ENCODE measurements at places on chromosomes 13 and 19.

DNA sequence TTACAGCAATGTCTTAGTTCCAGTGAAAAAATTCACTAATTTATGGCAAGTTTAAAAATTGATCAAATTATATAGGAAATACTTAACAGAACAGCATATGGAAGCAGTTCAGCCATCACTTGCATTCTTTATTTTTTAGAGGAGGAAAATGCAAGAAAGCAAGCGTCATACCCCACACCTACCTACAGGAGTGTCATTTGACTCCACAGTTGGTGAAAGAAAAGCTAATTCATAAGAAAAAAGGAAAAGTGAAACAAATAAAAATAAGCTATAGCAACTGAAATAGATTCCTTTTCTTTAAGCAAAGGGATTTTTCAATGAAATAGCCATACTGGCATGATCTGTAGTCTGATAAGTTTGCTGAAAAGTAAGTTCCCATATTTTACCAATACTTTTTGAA lies 111.0 kb downstream of the DOCK9 start:
- no peak for DNase-seq

- DNase-seq, result no peak
Observed at GRCh38 chr19:32819419-32820400, 49.9 kb downstream of the SLC7A9 start.

- DNase-seq, result no peak
Observed at GRCh38 chr19:4061683-4062418, 4.8 kb downstream of the ZBTB7A start.

DNA sequence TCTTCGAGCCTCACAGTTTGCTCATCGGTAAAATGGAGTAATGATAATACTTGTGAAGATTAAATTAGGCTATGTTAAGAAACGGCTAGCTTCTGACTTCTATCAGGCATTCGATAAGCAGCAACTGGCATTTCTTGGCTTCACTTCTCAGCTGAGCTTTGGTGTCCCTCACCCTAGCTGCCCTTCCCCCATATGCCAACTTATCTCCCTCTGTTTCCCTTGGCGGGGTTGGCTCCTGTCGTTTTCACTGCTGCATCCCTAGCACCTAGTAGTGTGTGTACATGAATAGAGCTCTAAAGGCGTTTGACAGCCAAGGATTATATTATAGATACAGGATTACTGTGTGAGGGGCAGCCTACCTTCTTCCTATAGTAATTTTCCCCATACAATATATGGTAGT lies 97.5 kb downstream of the TNFSF11 start:
- DNase-seq, result no peak

DNA sequence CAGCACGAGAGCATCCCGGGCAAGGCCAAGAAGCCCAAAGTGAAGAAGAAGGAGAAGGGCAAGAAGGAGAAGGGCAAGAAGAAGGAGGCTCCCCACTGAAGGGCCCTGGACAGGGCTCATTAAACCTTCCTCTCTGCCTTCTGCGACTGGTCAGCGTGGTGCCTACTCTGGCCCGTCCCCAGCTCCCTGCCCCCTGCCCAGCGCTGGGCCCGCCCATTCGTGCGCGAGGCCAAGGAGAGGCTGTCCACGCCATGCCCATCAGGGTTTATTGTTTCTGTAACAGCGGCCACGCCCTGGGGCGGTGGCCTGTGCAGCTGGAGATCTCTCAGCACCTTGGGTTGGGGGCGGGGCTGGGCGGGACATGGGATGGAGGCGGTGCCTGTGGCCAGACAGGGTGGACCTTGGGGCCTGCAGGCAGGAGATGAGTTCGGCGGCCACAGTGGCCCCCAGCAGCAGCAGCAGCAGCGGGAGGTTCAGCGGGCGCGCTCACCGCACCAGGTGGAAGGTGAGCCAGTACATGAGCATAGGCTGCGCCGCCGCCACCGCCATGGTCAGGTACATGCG lies 897 bp downstream of the C19orf33 start:
- no peak for DNase-seq

- DNase-seq, result no peak
Observed at GRCh38 chr19:40619333-40620160, 18.4 kb downstream of the LTBP4 start.

GRCh38 chr19:28289295-28290063 lies 923.5 kb downstream of the UQCRFS1 start:
- DNase-seq, result no peak

DNA sequence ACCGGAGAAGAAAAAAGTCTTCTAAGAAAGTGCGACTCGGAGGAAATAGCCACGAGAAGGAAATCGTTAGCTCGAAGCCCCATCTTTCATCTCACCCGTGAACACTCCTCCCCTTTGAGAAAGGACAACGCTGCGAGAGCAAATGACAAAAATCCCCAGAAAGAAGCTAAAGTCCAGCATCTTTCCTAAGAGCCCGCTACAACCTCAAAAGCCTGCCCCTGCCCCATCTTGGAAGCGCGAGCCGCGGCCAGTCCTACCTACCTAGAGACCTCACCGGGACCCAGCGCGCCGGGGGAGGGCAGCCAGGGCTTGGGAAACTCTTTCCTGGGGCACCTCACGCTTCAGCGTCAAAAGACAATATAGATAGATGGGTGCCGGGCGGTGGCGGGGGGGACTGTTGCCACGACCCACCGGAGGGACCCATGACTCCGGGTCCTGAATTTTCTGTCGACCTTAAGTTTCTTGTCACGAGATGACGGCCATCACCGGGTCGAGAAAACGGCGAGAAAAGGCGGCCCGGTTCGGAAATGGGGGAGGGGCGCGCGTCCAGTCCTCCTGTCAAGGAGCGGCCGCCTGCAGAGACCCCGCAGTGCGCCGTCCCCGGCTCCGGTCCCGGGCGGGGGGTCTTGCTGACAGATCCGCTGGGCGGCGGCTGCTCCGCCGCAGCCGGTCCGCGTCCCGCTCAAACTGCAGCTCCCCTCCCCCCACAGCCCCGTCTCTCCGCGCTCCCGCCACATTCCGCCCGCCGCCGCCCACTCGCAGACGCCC lies 65.9 kb downstream of the KCNRG start:
- no peak for DNase-seq

DNA sequence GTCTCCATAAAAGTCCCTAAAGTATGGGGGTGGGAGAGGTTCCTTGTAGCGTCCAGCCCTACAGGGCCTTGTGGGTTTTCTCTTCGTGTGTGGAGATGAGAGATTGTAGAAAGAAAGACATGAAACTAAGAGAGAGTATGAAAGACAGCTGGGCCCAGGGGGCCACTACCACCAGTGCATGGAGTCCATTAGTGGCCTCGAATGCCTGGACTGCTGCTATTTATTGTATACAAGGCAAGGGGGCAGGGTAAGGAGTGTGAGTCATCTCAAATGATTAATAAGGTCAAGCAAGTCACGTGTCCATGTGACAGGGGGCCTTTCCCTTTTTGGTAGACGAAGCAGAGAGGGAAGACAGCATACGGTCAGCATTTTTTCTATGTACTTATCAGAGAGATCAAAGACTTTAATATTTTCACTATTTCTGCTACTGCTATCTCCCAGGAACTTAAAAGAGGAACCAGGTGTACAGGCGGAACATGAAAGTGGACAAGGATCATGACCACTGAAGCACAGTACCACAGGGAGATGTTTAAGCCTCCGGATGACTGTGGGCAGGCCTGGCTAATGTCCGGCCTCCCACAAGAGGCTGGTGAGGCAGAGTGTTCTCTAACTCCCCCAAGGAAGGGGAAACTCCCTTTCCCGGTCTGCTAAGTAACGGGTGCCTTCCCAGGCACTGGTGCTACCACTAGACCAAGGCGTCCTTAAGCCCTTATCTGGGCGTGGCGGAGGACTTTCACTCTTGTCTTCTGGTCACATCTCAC lies 25.5 kb downstream of the FGF21 start:
- no peak for DNase-seq

- no peak for DNase-seq
Observed at GRCh38 chr19:52398081-52398441, 412 bp downstream of the ZNF528 start.

DNA sequence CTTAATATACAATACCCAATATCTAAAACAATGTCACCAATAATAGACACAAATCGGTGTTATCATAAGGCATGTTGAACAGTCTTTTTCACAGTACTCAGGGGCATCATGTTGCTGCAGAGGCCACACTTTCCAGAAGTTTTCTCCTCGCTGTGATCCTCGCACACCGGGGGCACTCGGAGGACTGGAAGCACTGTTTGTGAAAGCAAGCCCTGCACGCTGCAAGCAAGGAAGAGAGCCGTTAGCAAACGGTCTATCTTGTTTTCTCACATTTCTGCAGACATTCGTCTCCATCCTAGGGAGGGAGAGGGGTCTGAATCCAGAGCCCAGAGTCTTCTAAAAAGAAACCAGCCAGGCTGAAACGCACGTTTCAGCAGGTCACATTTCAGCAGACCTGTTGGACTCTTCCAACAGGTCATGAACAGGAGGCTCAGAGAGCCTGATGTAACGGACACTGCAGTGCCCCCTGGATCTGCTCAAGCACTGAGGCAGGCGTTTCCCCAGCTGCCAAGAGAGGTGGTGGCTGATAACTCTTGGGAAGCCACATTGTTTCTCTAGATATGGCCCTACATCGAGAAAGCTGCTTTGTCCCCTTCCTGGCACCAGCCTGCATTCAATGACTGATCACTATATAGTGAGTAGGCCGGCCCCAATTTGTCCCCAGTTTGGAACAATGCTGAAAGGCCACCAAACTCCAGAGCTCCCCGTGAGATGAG lies 43.6 kb downstream of the RUBCNL start:
- no peak for DNase-seq

DNA sequence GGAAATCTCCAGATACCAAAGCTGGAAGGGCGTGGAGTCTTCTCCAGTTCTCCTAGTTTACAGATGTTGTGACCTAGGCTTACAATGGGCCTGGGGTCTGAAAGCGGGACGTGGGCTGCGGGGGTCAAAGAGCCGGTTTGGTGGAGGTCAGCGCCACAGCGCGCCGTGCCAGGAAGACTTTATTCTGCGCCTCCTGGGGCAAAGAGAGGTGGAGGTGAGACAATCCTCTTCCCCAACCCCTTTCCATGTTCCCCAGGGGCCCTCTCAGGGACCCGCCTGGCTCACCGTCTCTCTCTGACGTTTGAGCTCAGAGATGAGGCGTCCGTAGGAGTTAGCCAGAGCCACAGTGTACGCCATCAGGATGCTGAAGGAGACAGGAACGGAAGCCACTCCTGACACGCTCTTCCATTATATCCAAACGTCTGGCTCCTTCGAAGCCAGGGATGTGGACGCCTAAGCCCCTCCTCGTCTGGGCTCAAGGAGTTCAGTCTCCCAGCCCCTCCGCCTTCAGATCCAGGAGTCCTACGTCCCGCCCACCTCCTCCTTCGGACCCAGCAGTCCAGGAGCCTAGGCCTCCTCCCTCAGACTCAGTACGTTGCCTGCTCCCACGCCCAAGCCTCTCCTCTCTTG lies 776 bp upstream of the LENG1 start:
- DNase-seq, result no peak

GRCh38 chr19:58154287-58154678 lies 3.7 kb upstream of the ZNF329 start:
- DNase-seq, result no peak

DNA sequence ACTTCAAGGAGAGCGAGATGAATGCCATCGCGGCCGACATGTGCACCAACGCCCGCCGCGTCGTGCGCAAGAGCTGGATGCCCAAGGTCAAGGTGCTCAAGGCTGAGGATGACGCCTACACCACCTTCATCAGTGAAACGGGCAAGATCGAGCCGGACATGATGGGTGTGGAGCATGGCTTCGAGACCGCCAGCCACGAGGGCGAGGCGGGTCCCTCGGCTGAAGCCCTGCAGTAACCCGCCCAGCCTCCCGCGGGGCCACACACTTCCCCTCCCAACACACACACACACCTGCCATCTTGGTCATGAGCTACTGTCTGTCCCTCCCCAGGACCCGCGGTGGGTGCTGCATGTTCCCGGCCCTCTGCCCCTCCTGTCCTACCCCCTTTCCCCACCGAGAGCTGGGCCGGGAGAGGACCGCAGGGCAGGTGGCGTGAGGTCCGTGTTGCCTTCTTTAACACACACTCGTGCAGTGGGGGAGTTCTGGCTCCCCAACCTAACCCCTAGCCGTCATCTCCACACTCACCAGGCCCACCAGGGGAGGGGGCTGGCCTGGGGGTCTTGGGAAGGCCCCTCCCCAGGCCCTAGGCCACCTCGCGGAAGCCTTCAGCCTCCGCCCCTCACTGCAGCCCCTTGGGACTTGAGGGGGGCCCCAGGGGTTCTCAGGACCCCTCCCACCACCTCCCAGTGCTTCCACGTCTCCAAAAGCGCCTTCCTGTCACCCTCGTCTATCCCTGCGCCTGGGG lies 11.8 kb downstream of the STX10 start:
- DNase-seq, result no peak

- DNase-seq, result peak; percentile 94
Observed at GRCh38 chr19:49672131-49672919, 4.7 kb upstream of the PRMT1 start.

DNA sequence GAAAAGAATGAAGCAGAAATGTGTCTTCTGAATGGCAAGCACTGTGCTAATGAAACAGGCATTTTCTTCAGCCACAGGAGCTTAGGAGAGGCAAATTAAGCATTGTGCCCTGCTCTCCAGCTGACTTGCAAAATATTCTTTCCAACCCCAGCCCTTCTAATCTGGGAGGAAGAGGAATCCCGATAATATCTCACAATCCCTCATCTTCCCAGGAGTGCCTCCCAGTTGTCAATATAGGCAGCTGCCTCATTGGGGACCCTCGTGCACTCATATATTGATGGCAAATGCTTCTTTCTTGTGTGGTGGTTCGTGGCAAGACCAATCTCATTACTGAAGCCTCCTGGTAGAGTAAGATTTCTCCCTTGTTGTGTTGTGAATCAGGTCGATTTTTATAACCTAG lies 299.0 kb downstream of the COG6 start:
- no peak for DNase-seq

GRCh38 chr13:43030548-43030947 lies 7.2 kb downstream of the DNAJC15 start:
- no peak for DNase-seq

GRCh38 chr19:17743874-17744580 lies 7.2 kb upstream of the FCHO1 start:
- DNase-seq, result no peak

- DNase-seq, result no peak
Observed at GRCh38 chr13:69903081-69903480, 204.5 kb upstream of the ATXN8OS start.

- no peak for DNase-seq
Observed at GRCh38 chr13:95540888-95541287, 11.6 kb upstream of the CLDN10 start.

DNA sequence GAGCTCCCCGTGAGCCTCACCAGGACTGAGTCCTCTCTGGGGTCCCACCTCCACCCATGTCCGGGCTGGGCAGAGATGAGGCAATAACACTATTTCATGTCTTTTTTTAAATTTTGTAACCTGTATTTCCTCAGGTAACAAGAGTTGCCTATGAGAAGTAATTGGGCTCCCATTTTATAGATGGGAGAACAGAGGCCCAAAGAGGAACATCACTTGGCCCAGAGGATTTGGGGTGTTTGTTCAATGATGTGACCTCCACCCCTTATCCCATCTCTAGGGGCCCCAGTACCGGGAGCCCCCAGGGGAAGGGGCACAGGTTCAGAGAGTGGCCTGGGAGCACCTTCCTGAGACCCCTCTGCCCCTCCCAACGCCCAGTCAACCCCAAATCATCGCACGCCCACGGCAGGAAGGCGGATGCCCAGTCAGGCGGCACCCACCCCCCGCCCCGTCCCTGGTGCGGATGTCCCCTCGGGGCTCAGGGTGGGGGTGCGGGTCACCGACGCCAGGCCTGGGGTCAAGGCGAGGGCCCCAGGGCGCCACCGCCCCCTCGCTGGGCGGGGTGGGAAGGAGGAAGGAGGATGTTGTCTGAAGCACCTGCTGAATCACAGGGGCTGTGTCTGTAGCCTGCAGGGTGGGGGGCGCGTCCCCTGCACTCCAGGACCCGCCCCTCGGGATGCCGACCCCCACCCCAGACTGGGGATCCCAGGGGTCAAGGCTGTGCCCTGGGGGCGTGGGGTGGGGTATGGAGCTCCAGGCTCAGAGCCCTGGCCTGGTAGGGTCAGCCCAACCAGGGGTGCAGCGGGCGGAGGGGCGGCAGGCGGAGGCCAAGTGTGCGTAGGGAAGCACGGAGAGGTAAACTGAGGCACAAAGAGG lies 9.0 kb upstream of the CIRBP start:
- DNase-seq, result no peak

Data from GM12892 (cell line).